Pancreas (tissue), 10 donors: ENCODE measurements at places on chromosomes 1 and 21.

GRCh38 chr1:66351913-66352312, 182.0 kb upstream of the SGIP1 start:
- no peak overlapping the region for H3K4me3 ChIP-seq
- H3K4me1 ChIP-seq = no peaks in the 10 kb centered on the region
- no peak overlapping the region for H3K27ac ChIP-seq

- no peaks in the 10 kb centered on the region for H3K36me3 ChIP-seq
- no peak overlapping the region for H3K4me3 ChIP-seq
- H3K4me1 ChIP-seq = peaks cover 6% of the 10 kb centered on the region
- no peaks in the 10 kb centered on the region for H3K27me3 ChIP-seq
These were observed 2.5 kb upstream of the LMO4 start for GRCh38 chr1:87325982-87326738.

GRCh38 chr1:95126366-95126765, 9.2 kb downstream of the TLCD4 start:
- H3K36me3 ChIP-seq = no peaks in the 10 kb centered on the region
- DNase-seq = no peak
- no peak overlapping the region for H3K27ac ChIP-seq
- no peaks in the 10 kb centered on the region for H3K4me1 ChIP-seq

DNA sequence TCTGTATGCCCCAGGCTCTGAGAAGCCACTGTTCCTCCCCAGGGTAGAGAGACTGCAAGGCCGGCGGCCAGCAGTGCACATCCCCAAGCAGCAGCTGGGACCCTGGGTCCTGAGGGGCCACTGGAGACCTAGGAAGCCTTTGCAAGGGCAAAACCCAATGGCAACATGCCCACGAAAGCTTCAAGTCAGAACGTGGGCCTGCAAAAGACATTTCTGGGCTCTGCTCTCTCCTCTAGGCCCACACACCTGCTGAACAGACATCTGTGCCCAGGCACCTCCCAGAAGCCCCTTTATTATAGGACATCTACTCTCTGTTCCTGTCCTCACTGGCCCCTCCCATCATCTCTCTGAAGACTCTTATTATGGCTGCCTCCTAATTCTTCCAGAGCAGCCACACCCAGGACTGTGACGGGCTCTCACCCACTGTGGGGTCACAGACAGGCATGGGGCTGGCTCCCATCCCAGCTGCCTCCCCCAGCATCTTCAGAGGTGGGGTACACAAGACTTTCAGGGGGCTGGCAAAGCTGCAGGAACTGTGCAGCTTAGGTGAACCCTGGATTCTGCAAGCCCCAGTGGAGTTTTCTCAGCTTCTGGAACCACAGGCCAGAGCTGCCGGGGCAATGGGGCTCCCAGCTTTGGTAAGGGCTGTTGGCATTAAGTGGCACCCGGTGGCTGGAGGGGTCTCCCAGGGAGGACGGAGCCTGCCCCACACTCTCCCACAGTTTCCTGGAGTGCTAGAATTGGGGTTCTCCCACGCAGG, 12.6 kb downstream of the TRIM11 start:
- H3K27me3 ChIP-seq = no peaks in the 10 kb centered on the region
- DNase-seq = no peak
- H3K4me1 ChIP-seq = no peaks in the 10 kb centered on the region
- H3K4me3 ChIP-seq = no peak overlapping the region

DNA sequence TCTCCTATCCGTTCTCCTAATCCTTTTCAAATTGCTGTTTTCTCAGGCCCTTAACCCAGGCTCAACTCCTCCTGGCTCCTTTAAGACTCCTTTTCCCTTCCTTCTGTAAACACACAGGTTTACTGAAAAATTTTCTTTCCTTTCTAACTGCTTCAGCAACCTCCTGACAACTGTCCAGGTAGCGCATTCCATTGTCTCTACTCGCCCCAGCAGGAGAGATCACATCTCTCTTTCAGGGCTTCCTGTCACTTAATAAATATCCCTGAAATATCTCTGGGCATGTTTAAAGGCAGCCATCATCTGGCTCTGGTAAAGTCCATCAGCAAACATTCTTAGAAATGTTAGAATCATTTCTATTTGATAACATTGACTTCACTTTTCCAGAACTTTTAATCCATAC, 211.2 kb upstream of the PTBP2 start:
- DNase-seq = no peak
- no peaks in the 10 kb centered on the region for H3K36me3 ChIP-seq
- H3K4me3 ChIP-seq = no peak overlapping the region
- no peak overlapping the region for H3K27ac ChIP-seq
- no peaks in the 10 kb centered on the region for H3K4me1 ChIP-seq

DNA sequence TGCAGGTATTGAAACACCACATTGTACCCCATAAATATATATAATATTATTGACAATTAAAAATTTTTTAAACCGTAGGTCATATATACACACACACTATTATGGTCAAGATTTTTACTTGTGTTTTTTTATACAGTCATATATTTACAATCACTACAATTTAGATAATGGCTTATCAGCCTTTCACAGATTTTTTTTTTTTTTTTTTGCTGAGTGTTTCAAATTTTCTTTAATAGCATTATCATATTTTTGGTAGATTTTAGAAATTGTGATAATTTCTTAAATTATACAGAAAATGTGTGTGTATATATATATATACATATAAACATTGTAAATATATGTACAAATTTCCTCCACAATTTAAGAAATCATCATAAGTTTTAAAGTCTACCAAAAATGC, 68.6 kb upstream of the RGS2 start:
- no peaks in the 10 kb centered on the region for H3K4me1 ChIP-seq
- no peaks in the 10 kb centered on the region for H3K27me3 ChIP-seq

GRCh38 chr1:220007438-220007837, 38.9 kb downstream of the EPRS1 start:
- H3K4me3 ChIP-seq = no peak overlapping the region
- H3K36me3 ChIP-seq = no peaks in the 10 kb centered on the region
- H3K27ac ChIP-seq = no peak overlapping the region
- no peak for DNase-seq
- H3K27me3 ChIP-seq = no peaks in the 10 kb centered on the region
- H3K4me1 ChIP-seq = no peaks in the 10 kb centered on the region

DNA sequence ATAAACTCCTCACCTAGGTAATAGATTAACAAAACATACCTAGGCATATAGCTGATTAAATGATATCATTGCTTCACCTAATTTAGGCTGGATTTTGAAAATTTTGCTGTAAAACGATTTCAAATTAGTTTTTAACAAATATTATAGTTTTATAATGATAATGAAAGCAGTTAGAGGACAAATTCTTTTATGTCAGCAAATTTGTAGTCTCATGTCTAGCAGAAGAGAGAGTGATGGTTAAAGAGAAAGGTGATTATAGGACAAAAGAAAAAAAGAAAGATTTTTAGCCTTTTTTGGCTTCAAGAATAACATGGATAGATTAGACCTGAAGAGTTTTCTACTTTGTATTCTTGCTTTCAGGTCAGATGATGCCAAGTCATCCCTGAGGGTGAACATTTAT, 3.6 kb upstream of the DPH5 start:
- no peaks in the 10 kb centered on the region for H3K36me3 ChIP-seq
- DNase-seq = no peak
- no peaks in the 10 kb centered on the region for H3K27me3 ChIP-seq
- H3K4me1 ChIP-seq = no peaks in the 10 kb centered on the region
- no peak overlapping the region for H3K4me3 ChIP-seq
- no peak overlapping the region for H3K27ac ChIP-seq

DNA sequence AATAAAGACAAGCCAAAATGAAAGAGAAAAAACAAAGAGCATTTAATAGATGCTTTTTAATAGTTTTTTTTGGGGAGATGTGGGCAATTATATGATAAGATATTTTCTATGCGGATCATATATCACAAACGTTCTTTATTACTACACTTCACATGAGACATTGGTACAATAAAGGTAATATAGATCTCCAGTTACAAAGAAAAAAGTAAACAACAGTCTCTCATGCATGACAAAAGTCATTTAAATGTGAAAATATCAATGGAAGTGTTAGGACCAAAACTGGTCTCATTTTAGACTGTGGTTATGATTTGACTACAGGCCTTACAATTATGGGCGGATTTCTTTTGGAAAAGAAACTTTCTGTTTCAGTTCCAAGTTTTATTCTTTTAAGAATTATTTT, 687.0 kb downstream of the ADGRL2 start:
- H3K27me3 ChIP-seq = no peaks in the 10 kb centered on the region
- H3K4me3 ChIP-seq = no peak overlapping the region
- no peak for DNase-seq
- H3K36me3 ChIP-seq = no peaks in the 10 kb centered on the region

- no peaks in the 10 kb centered on the region for H3K27me3 ChIP-seq
- H3K36me3 ChIP-seq = no peaks in the 10 kb centered on the region
- DNase-seq = no peak
- H3K27ac ChIP-seq = no peak overlapping the region
- H3K4me3 ChIP-seq = no peak overlapping the region
- H3K4me1 ChIP-seq = no peaks in the 10 kb centered on the region
These were observed 10.5 kb downstream of the TBX15 start for GRCh38 chr1:118977600-118977999.

GRCh38 chr1:238558156-238558555, 667.4 kb upstream of the ZP4 start:
- no peaks in the 10 kb centered on the region for H3K4me1 ChIP-seq
- no peak for DNase-seq
- H3K4me3 ChIP-seq = no peak overlapping the region

DNA sequence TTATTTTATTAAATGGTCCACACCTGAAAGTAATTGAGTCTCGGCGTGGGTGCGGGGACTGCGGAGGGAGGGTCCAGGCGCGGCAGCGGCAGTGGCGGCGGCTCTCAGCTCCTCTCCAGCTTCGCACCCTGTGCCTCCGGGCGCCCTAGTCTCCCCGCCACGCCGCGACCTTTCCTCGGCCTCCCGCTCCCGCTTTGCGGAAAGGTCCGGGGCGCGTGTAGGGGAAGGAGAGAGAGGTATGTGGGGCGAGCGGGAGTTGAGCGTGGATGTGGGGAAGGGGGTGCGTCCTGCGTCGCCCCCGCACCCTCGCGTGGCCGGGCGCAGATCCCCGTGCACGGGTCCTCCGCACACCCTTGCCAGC, 13.4 kb upstream of the ALX3 start:
- H3K27me3 ChIP-seq = no peaks in the 10 kb centered on the region
- H3K4me1 ChIP-seq = no peaks in the 10 kb centered on the region
- DNase-seq = no peak
- H3K36me3 ChIP-seq = no peaks in the 10 kb centered on the region
